ENCODE measurements at places on chromosomes 11 and 22.

- DNase-seq = no peak
Measured at GRCh38 chr11:46119352-46120216, 1.7 kb downstream of the PHF21A start.

DNA sequence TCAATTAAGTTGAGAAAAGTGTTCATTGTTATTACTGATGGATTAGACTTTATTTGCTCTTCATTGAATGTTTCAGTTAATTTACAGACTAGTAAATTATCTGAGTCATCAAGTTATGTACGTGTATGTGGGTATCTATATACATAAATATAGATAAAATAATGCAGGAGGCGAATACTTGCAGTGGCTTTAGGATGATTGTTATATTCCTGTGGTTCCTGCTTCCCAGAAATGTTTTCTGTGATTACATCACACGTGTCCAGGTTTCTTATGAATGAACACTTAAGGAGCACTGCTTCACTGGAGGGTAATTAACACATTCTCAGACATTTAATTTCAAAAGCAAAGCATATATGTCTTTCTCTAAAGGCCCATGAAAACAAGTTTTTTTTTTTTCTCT lies 28.4 kb downstream of the YAP1 start:
- no peak for DNase-seq

- DNase-seq = no peak
Measured at GRCh38 chr11:56776809-56777208, 28.3 kb upstream of the OR9G4 start.

DNA sequence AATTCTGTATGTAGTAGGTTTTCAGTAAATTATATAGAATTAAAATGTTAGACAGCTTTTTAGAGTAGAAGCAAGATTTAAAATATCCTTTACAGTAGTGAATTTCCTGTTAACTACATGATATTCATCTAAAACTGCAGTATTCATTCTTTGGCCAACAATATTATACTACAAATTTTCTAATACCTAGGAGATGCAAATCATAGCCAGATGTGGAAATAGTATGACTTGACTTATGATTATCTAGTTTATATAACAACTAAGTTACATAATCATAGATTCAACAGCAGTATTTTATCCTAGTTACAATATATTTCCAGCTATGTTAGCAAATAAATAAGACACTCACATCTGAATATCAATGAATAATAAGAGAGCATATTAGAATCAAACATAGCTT lies 163.2 kb downstream of the MSANTD4 start:
- DNase-seq = no peak

DNA sequence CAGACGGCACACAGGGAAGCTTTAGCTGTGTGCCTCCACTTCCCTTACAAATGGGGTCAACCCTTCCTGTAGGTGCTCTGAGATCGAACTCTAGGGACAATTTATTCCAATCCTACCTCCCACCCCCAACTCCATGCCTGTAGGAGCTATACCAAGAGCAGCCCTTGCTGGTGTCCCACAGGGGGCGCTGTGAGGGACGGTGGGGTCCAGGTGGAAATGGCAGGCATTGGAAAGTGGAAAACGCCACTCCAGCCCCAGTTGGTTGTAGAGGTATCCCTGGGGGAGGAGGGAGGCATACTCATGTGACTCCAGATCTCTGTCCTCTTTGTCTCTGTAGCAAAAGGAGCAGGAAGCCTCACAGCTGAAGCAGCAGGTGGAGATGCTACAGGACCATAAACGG lies 161.3 kb downstream of the MYO18B start:
- no peak for DNase-seq

GRCh38 chr11:68825571-68825970 lies 16.1 kb downstream of the CPT1A start:
- DNase-seq = no peak

DNA sequence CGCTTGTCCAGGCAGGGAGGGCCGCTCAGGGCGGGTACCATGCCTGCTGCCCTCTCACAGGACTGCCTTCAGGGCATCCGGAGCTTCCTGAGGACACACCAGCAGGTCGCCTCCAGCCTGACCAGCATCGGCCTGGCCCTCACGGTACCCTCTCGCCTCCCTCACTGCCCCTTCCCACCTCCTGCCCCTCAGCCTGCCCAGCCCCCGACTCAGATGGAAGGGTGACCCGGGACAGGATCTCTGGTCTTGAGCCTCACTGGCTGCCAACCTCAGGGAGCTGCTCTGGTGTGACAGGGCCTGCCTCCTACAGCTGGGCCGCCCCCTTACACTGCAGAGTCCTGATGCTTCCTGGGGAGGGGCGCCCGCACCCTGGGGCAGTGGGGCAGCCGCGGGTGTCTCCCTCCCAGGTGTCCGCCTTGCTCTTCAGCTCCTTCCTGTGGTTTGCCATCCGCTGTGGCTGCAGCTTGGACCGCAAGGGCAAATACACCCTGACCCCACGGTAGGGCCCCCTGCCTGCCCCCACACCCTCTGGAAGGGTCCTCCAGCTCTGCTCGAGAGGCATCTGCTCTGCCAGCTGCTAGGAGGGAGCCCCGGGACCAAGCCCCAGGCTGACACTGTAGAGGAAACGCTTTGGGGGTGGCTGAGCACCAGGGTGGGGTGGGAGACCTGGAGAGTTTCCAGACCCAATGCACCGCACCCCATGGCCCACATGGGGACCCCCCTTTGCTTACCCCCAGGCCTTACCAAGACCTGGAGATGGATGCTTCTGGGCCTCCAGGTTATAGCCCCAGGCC lies 14.6 kb downstream of the TSPAN32 start:
- DNase-seq = no peak

- no peak for DNase-seq
Measured at GRCh38 chr11:10798330-10798928, 10.3 kb downstream of the EIF4G2 start.

GRCh38 chr22:38449776-38450175 lies 5.2 kb downstream of the KCNJ4 start:
- DNase-seq = no peak
